ENCODE measurements at places on chromosomes 12 and 14. TPM values are rescaled to one million over a fixed set of nuclear protein-coding genes. Genes with fewer than 3 reads are reported as not detected.

DNA sequence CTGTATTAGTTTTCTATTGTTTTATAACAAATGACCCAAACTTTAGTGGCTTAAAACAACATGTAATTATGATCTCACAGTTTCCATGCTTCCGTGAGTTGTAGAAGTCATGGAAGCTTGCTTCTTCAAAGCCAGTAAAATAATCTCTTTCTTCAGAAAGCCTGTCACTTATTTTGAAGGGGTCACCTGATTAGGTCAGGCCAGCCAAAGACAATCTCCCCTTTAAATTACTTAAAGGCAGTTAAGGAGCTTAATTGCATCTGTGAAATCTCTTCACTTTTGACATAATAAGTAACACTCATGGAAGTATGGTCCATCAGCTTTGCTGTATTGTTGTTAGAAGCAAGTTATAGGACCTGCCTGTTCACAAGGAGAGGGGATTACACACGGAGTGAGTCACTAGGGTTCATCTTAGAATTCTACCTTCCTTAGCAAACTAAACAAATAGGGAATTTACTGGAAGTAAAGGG, 89.8 kb downstream of the FAR2 start:
- no peaks in the 10 kb centered on the region for H3K36me3 ChIP-seq
- H3K4me1 ChIP-seq = peaks cover 47% of the 10 kb centered on the region
- DNase-seq = no peak
- no peaks in the 10 kb centered on the region for H3K27me3 ChIP-seq
- no peak overlapping the region for H3K27ac ChIP-seq
- no peak overlapping the region for H3K4me3 ChIP-seq

- DNase-seq = no peak
- no peaks in the 10 kb centered on the region for H3K4me1 ChIP-seq
- H3K4me3 ChIP-seq = no peak overlapping the region
- no peaks in the 10 kb centered on the region for H3K27me3 ChIP-seq
- H3K36me3 ChIP-seq = no peaks in the 10 kb centered on the region
- no peak overlapping the region for H3K27ac ChIP-seq
These were observed 218.8 kb downstream of the BTG1 start for GRCh38 chr12:91926848-91927247.

- H3K4me1 ChIP-seq = peaks cover 9% of the 10 kb centered on the region
- no peaks in the 10 kb centered on the region for H3K27me3 ChIP-seq
- DNase-seq = no peak
- H3K36me3 ChIP-seq = no peaks in the 10 kb centered on the region
- H3K4me3 ChIP-seq = no peak overlapping the region
These were observed 17.8 kb upstream of the PDE3A start for GRCh38 chr12:20350495-20350894.

- H3K4me1 ChIP-seq = peaks cover 78% of the 10 kb centered on the region
- H3K27ac ChIP-seq = peak overlapping the region; percentile 84
- H3K36me3 ChIP-seq = no peaks in the 10 kb centered on the region
- H3K4me3 ChIP-seq = no peak overlapping the region
- DNase-seq = peak; percentile 96
These were observed 19.0 kb downstream of the SSH1 start for GRCh38 chr12:108838194-108839017.

- no peak for DNase-seq
- H3K4me1 ChIP-seq = peaks cover 30% of the 10 kb centered on the region
- no peaks in the 10 kb centered on the region for H3K36me3 ChIP-seq
- no peaks in the 10 kb centered on the region for H3K27me3 ChIP-seq
These were observed 54.0 kb upstream of the ARID2 start for GRCh38 chr12:45675534-45675933.

- peak within 1 kb of the TSS; percentile 65 for H3K4me3 ChIP-seq
- DNase-seq = no peak
- H3K4me1 ChIP-seq = peaks cover 47% of the 10 kb centered on the region
- no peaks in the 10 kb centered on the region for H3K27me3 ChIP-seq
- H3K27ac ChIP-seq = peak within 1 kb of the TSS; percentile 95
These were observed at the start of gene SSPN for GRCh38 chr12:26195250-26195640. Gene SSPN (plus strand): TSS chr12:26195573. CDS start chr12:26195673, 100 bp downstream.

DNA sequence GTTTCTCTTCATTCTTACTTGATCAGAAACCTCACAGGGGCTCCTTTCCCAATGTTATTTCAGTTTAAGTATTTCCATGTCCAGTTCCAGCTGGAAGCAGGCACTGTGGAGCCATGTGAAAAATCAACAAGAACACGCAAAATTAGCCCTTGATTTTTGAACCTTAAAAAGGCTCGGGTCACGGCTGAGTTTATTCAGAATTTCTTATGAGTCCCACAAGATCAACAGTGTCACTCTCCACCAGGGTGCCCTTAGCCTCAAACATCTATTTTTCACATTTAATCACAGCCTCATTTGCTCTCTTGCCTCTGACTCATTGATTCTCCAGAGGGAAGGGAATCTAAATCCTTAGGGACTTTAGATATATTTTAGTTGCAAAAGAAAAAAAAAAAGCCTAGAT, 157.7 kb upstream of the AVPR1A start:
- no peaks in the 10 kb centered on the region for H3K4me1 ChIP-seq
- no peaks in the 10 kb centered on the region for H3K27me3 ChIP-seq
- H3K36me3 ChIP-seq = no peaks in the 10 kb centered on the region
- no peak overlapping the region for H3K27ac ChIP-seq
- H3K4me3 ChIP-seq = no peak overlapping the region
- DNase-seq = no peak

GRCh38 chr14:35134329-35135123, 12.2 kb downstream of the PRORP start:
- no peaks in the 10 kb centered on the region for H3K36me3 ChIP-seq
- H3K4me3 ChIP-seq = no peak overlapping the region
- no peak overlapping the region for H3K27ac ChIP-seq
- no peak for DNase-seq
- no peaks in the 10 kb centered on the region for H3K4me1 ChIP-seq

DNA sequence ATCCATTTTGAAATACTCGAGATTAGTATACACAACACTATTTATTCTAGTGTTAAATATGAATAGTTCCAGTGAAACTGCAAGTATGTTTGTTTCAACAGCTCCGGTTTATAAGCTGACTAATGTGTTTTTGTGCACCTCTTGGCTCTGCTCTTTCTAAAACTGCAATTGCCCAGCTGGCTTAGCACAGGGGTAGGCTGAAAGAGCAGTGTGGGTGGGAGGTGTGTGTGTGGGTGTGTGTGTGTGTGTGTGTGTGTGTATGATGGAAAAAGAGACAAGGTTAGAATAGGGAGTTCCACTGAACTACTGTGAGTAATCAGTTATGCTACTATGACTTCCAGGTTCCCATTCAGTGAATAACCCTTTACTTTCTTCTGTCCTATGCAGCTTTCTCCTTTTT, 37.8 kb upstream of the DDHD1 start:
- H3K4me1 ChIP-seq = peaks cover 13% of the 10 kb centered on the region
- H3K4me3 ChIP-seq = no peak overlapping the region
- H3K27ac ChIP-seq = no peak overlapping the region
- no peaks in the 10 kb centered on the region for H3K27me3 ChIP-seq
- no peak for DNase-seq

GRCh38 chr12:49304161-49304560, 9.2 kb downstream of the PRPH start:
- H3K36me3 ChIP-seq = no peaks in the 10 kb centered on the region
- peaks cover 74% of the 10 kb centered on the region for H3K27me3 ChIP-seq
- no peak overlapping the region for H3K27ac ChIP-seq
- no peak for DNase-seq
- H3K4me1 ChIP-seq = no peaks in the 10 kb centered on the region
- no peak overlapping the region for H3K4me3 ChIP-seq

GRCh38 chr12:78403136-78403535, 461.4 kb upstream of the SYT1 start:
- H3K4me3 ChIP-seq = no peak overlapping the region
- no peak overlapping the region for H3K27ac ChIP-seq
- no peaks in the 10 kb centered on the region for H3K36me3 ChIP-seq
- DNase-seq = no peak
- no peaks in the 10 kb centered on the region for H3K4me1 ChIP-seq
- peaks cover 3% of the 10 kb centered on the region for H3K27me3 ChIP-seq

GRCh38 chr12:6758506-6759095, 5.7 kb upstream of the MLF2 start:
- H3K27ac ChIP-seq = no peak overlapping the region
- no peaks in the 10 kb centered on the region for H3K36me3 ChIP-seq
- H3K27me3 ChIP-seq = no peaks in the 10 kb centered on the region
- DNase-seq = no peak
- H3K4me3 ChIP-seq = no peak overlapping the region

DNA sequence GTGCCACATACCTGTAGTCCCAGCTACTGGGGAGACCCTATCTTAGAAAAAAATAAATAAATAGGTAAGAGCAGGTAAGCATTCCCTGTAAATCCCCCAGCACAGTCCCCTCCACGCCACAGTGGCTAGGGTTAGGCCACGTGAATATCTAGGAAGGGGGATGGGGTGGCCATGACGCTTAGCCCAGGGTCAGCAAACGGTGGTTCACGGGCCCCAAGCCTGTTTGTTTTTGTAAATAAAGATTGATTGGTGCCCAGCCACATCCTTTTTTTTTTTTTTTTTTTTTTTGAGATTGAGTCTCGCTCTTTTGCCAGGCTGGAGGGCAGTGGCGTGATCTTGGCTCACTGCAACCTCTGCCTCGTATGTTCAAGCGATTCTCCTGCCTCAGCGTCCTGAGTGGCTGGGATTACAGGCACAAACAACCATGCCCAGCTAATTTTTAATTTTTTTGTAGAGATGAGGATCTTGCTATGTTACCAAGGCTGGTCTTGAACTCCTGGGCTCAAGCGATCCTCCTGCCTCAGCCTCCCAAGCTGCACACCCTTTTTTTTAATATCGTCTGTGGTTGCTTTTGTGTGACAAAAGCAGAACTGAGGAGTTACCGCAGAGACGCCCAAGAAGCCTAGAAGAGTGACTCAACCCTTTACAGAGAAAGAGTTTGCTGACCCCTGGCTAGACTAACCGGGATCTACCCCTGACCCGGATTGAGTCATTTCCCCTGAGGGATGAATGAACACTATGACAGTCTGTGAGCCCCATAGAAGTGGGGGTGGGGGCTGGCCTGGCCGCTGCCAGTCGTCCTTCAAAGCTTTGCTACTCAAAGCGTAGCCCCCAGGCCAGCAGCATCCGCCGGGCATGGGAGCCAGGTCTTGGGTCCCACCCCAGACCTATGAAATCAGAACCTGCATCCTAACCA, 113.7 kb upstream of the NCOR2 start:
- peak; percentile 95 for DNase-seq
- no peaks in the 10 kb centered on the region for H3K36me3 ChIP-seq
- H3K4me1 ChIP-seq = peaks cover 98% of the 10 kb centered on the region
- peak overlapping the region; percentile 90 for H3K27ac ChIP-seq
- no peaks in the 10 kb centered on the region for H3K27me3 ChIP-seq

GRCh38 chr12:7797698-7798398, 8.6 kb downstream of the NANOG start:
- no peak overlapping the region for H3K27ac ChIP-seq
- no peak for DNase-seq
- H3K4me3 ChIP-seq = no peak overlapping the region
- no peaks in the 10 kb centered on the region for H3K36me3 ChIP-seq
- no peaks in the 10 kb centered on the region for H3K4me1 ChIP-seq
- no peaks in the 10 kb centered on the region for H3K27me3 ChIP-seq

GRCh38 chr14:52349731-52350130, 35.6 kb downstream of the PTGER2 start:
- H3K4me3 ChIP-seq = no peak overlapping the region
- H3K36me3 ChIP-seq = no peaks in the 10 kb centered on the region
- no peak for DNase-seq
- peaks cover 33% of the 10 kb centered on the region for H3K4me1 ChIP-seq

- no peak overlapping the region for H3K27ac ChIP-seq
- H3K4me1 ChIP-seq = no peaks in the 10 kb centered on the region
- DNase-seq = no peak
- H3K36me3 ChIP-seq = no peaks in the 10 kb centered on the region
- H3K4me3 ChIP-seq = no peak overlapping the region
These were observed 136.9 kb downstream of the SLC38A1 start for GRCh38 chr12:46131732-46132469.

DNA sequence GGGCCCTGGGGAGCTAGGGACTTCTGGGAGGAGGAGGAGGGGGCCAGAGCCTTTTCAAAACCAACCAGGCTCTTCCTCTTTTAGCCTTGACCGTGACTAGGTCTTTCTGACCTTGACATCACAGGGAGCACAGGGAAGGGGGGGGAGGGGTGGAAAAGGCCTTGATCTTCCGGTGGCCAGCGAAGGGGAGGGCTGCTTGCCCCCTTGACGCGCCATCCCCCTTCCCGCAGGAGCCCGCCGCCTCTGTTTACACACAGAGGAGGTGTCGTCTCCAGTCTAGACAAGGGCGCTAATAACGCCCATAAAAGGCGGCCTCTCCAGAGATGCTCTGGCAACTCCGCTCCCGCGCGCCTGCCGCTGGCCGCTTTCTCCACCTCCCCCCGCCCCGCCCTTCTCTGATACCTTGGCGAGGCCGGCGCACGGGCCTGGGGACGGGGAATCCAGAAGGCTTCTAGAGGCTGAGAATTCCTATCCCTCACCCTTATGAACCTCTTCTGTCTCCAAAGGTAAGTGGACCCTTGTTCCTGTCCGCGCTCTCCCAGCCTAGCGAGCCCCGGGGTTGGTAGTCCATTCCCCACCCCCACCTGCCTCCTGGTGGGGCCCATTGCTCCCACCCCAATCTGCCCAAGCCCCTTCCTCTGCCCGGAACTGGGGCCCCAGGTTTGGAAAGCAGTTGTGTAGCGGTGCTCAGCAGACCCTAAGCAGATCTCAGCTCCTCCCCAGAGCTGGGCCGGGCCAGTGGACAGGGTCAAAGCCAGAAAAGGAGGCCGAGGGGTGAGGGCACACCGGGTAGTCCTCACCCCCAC, 4.9 kb upstream of the HOXC12 start:
- no peaks in the 10 kb centered on the region for H3K36me3 ChIP-seq
- peaks cover 35% of the 10 kb centered on the region for H3K4me1 ChIP-seq
- H3K27me3 ChIP-seq = peaks cover 100% of the 10 kb centered on the region
- no peak overlapping the region for H3K4me3 ChIP-seq

GRCh38 chr12:119692997-119693396, 25.1 kb downstream of the PRKAB1 start:
- peaks cover 11% of the 10 kb centered on the region for H3K36me3 ChIP-seq
- peaks cover 12% of the 10 kb centered on the region for H3K4me1 ChIP-seq
- no peak overlapping the region for H3K4me3 ChIP-seq
- H3K27me3 ChIP-seq = no peaks in the 10 kb centered on the region
- H3K27ac ChIP-seq = no peak overlapping the region
- no peak for DNase-seq

The FLRT2 gene
- 10.9 TPM for total RNA-seq

The CLBA1 gene
- 6.3 TPM for total RNA-seq

The RNASE2 gene
- not detected for total RNA-seq

The KCNH5 gene
- total RNA-seq = under 0.01 TPM

The KRT5 gene
- 1.2 TPM for total RNA-seq

The LIN7A gene
- 9.3 TPM for total RNA-seq

The ANKS1B gene
- total RNA-seq = 21.8 TPM

The HRK gene
- total RNA-seq = 0.17 TPM

The FSCB gene
- not detected for total RNA-seq

The RD3L gene
- not detected for total RNA-seq

The COCH gene
- 2.7 TPM for total RNA-seq

The PRICKLE1 gene
- 24.9 TPM for total RNA-seq
